ENCODE measurements at places on chromosomes 12 and 14. TPM values are rescaled to one million over a fixed set of nuclear protein-coding genes. Genes with fewer than 3 reads are reported as not detected.
A peak's percentile ranks its signal among the peaks of the same experiment; 100 is the strongest.

DNA sequence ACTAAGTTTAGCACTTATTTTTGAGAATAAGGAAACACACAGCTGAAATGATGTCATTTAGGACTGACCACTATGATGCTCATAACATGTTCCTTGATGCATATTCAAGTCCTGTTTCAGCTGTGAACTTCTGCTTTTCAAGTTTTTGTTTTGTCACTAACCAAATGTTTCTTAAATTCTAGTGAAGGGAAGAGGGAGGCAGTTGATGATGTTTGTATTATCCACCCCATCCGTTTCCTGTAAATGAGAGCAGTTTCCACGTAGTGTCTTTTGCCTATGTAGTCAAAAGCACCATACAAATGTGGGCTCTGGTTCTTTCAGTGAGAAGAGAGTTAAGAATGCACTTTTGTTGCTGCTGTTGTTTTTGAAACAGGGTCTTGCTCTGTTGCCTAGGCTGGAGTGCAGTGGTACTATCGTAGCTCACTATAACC, 491.8 kb downstream of the PCNX1 start:
- H3K4me3 ChIP-seq, result no peak overlapping the region
- peak overlapping the region; percentile 58 for H3K27ac ChIP-seq
- H3K4me1 ChIP-seq, result peaks cover 4% of the 10 kb centered on the region
- H3K27me3 ChIP-seq, result no peaks in the 10 kb centered on the region
- peak; percentile 6 for DNase-seq

DNA sequence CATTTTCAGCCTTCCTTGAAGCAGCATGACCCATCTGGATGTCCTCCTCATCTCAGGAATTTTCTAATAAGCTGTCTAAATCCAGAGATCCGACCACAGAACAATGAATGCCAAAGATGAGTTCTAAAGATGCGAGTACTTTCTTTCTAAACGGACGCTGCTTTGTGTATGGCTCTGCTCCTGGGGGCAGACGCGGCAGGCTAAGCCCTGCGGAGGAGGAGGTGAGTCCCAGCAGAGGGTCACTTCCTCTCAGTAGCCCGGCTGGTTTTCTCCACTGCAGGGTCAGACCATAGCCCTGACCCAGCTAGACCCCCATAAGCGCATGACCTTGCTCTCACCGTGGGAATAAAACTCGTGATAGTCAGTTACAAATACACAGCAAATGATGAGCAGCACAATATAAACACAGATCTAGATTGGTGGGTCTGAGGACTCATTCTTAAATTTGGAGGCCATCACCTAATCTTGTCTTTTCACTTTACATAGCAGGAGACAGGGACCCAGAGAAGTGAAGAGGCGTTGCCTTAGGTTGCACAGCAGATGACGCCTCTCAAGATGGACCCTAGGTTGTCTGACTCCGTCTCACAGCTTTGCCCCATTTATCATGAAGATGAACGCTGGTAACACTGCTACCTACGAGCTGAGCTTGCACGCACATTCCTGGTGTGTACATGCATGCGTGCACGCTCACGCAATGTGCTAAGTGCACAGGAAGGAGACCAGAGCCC, 16.6 kb downstream of the SSH1 start:
- H3K4me3 ChIP-seq, result no peak overlapping the region
- H3K36me3 ChIP-seq, result no peaks in the 10 kb centered on the region
- H3K4me1 ChIP-seq, result peaks cover 17% of the 10 kb centered on the region
- no peaks in the 10 kb centered on the region for H3K27me3 ChIP-seq

- H3K27me3 ChIP-seq, result no peaks in the 10 kb centered on the region
- peaks cover 3% of the 10 kb centered on the region for H3K4me1 ChIP-seq
Observed at GRCh38 chr12:93904124-93904523, 226.9 kb downstream of the CRADD start.

The PRKD1 gene
- 2.5 TPM for total RNA-seq

The GPR84 gene
- total RNA-seq, result 0.57 TPM
